ENCODE measurements at places on chromosomes 3 and 15.

GRCh38 chr15:84714821-84715220 is 1.1 kb downstream of the SEC11A start:
- no peak for DNase-seq

DNA sequence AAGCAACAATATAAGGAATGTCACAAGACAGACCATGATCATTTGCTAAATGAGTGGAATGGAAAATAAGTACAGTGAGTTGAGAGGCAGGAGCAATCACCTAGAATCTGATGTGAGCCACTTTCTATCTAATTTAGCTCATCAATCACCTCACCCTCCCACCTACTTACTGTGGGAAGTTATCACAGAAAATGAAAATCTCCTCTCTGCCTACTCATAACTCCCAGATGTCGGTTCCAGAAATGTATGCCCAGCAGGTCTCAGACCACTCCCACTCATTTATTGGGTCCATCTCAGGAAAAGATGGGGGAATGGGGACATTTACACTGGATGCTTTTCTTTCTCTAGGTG is 270.9 kb downstream of the FHIT start:
- no peak for DNase-seq

DNA sequence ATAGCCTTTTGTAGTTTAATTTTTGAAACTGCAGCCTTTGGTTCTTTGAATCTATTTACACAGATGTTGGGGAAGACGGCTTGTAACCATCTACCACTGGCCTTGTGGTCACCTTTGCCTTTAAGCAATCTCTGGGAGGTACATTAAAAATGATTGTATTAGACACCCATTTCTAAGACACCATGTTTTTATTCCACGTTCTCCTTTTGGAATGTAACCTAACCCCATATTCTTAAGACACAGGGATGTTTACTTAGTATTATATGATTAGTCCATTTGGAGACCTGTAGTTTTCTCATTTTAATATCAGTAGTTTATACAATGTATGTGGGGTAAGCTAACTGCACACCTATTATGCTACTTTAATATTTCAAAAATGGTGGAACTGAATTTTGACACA is 175.1 kb upstream of the PLSCR5 start:
- no peak for DNase-seq

- peak; percentile 58 for DNase-seq
Measured at GRCh38 chr3:128170866-128171516, 17.7 kb downstream of the EEFSEC start.
